Breast epithelium (tissue), 4 donors: ENCODE measurements at places on chromosomes 7 and 10. TPM values are rescaled to one million over a fixed set of nuclear protein-coding genes. Genes with fewer than 3 reads are reported as not detected.
A peak's percentile ranks its signal among the peaks of the same experiment; 100 is the strongest.

GRCh38 chr7:92872701-92873100 lies 36.3 kb upstream of the CDK6 start:
- no peak for DNase-seq

DNA sequence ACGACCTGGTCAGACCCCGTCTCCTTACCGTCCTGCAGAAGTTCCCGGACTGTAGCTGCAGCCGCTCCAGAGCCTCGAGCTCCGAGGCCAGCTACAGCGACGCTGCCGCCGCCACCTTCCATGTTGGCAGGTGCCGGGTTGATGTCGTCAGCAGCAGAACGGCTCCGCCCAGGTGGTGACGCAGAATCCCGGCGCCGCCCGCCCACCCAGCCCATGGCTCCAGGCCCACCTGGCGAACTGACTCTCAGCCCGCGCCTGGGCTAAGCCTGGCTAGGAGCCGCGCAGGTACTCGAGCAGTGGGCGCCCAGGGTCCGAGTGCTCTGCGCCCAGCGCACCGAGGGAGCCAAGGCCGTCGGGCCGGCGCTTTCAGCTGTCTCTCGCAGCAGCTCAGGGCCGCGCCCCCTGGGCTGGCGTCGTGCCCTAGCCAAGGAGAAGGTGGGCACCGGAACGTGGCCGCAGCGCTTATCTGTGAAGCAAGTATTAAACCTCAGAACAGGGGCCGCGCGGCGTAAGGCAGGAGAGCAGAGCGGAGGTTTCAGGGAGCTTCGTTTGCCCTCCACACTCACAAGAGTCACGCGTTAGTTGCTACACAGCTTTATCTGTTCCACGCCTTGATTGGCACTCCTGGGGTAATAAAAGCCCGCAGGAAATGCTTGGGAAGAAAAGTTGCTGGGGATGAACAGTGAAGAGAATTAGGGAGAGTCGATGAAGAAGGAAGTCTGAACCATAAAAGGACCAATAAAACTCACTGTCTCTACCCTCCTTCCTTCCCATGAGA lies at the start of the genes COG5 and DUS4L:
Gene COG5, minus strand, starts transcription at position 146 of the 778 bp plus-strand sequence. Its CDS starts 24 bp downstream, at position 122.
Gene DUS4L, plus strand, starts transcription at position 197 of the 778 bp plus-strand sequence. CDS start 3,100 bp downstream, outside the sequence.
- DNase-seq: peak; percentile 83

DNA sequence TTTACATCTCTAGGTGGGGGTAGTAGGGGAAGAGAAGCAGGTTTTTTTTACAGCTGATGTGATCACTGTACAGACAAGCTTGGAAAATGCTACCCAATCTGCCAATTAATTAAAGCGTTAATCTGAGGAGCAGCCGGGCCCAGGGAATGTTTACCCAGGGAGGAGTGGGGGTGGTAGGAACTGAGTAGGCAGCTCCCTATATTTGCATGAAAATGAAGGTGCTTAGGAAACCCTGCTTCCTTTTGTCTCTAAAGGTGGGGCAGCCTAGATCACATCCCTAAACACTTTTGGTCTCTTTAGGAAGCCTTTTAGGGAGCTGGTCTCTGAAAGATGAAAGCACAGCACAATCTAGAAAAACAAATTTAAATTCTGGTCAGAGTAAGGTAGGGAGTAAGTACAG lies 53.0 kb upstream of the NFKB2 start:
- no peak for DNase-seq

DNA sequence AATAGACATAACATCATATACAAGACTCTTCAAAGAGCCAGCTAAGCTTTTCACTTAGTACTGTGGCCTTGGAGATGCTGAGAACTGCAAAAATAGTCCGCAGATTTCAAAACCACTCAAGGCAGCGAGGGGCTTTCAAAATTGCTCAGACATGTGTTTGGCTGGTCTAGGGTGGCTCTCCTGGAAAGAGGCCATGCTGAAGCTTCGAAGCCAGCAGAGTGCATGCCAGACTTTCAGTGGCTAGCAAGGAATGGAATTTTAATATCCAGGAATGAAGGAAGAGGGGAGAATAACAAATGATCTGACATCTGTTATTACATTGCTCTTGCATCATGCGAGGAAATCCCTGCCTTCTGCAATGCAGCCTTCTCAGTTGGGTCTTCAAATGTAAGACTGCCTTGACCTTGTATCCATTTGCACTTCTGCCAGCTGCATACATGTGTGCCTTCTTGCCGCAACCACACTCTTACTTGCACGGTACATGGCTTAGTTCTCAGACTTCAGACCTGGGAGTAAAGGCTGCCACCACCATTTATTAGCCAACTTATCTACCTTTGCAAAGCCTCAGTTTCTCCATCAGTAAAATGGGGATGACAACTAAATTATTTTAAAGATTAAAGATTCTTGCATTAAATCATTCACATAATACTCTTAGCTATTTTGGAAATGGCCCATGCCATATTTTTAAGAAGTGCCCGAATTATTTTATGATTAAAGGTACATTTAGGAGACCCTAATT lies 55.9 kb downstream of the ITIH5 start:
- no peak for DNase-seq

Gene GFRA1
- 98.5 TPM for total RNA-seq

Gene POLL
- 31.6 TPM for total RNA-seq

DNA sequence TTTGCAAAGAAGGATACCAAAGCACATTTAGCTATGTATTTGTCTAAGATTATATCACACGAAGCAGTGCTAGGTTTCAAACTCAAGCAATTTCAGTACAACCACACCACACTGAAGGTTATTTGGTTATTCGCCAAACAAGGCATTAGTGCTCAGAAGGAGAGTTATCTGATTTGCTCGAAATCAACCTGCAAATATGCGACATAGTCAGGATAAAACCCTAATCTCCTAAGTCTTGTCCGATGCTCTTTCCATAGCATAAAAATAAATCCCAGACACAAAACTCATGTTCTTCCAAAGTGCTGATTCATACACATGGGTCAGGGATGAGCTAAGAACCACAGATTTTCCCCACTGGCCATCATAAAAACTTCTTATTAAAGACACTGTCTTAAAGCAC lies 1288.0 kb upstream of the SORCS1 start:
- no peak for DNase-seq

- DNase-seq: peak; percentile 67
These were observed 11.9 kb downstream of the SSC4D start for GRCh38 chr7:76397409-76398183.

DNA sequence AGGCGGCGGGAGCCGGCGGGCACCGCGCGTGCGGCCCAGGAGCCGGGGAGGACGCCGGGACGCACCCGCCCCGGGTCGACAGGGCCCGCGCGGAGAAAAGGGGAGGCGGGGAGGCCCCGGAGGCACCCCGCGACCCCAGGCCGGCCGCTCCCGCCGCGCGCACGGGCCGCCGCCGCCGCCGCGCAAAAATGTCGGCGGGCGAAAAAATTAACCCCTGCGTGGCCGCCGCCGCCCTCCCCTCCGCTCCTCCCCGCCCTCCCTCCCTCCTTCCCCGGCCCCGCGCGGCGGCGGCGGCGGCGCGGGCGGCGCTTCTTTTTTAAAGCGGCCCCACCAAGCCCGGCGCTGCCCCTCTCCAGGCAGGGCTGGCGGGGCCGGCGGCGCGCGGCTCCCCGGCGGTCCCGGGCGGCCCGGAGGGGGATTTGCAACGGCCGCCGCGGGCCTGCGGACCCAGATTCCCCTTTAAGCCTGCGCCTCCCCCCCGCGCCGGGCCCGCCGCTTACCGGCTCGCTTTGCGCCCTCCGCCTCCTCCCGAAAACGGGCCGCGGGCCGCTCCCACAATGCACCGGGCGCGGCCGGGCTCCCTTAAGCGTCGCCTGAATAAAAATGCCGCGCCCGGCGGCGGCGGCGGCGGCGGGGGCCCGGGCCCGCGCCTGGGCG lies 465 bp downstream of the SEPHS1 start:
- peak; percentile 74 for DNase-seq

Gene CTNNA3
- total RNA-seq: 0.33 TPM

- no peak for DNase-seq
These were observed 2.8 kb upstream of the CELF2 start for GRCh38 chr10:11014671-11015445.

- no peak for DNase-seq
These were observed 18.6 kb upstream of the TRPV6 start for GRCh38 chr7:142904128-142904527.

DNA sequence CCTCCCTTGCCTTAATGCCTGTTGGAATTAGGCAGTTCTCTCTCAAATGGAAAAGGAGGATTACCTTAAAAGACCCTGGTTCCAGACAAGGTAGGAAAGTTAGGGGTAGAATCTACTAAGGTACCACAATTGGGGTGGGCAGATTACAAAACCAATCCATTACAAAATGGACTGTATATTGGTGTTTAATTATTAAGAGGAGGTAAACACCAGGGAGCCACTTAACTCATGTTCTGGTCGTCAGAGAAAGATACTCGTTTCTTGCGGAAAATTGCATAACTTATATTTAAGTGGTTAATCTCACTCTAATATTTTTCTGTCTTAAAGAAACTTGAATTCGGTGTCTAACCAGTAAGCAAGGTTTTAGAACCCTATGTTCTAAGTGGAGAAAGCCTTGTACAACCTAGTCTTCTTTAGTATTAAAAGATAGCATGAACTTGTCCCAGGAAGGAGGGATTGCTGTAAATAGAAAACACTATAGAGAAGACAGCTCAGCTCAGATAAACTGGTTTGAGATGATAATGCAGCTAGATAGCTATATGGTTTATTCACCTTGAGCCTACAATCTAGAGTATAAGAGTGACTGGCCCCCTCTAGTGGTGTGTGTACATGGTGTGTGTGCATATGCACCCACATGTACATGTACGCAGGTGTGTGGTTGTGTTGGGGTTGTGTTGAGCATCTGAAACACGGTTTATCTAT lies 58.0 kb upstream of the STRIP2 start:
- DNase-seq: no peak

DNA sequence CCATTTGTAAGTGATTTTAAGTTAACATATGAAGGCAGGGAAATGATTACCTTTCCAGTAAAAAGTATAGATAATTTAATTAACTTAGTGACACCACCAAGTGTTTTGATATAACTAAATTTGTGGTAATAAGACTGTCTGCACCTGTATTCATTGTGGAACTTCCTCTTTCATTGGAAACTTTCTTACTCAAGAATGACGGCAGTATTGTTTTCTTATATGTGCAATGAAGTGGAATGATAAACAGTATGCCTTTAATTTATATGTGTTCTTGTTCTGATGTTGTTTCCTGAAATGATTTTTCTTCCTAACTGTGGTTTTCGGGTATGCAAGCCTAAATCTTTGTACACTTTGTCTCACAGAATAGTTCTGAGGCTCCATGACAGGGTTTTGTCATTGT lies 46.4 kb downstream of the CASD1 start:
- no peak for DNase-seq

DNA sequence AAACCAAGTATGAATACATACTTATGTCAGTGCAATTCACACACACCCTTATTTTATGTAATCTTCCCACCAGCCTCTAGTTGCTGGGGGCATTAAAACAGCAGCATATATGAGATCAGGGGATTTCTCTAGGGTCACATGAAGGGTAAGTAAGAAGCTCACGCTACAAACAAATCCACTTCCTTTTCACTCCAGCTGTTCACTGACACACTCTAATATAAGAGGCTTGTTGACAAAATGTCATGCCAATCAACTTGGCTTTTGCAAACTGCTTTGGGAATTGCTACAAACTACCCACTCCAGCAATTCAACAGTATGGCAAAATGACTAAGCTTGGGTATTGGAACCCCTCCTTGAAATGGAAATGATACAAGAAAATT lies 10.3 kb downstream of the FAM3C start:
- no peak for DNase-seq

- no peak for DNase-seq
These were observed 87.9 kb downstream of the WIPF3 start for GRCh38 chr7:29894256-29894655.

GRCh38 chr10:101776161-101776817 lies 375 bp upstream of the FGF8 start:
- no peak for DNase-seq

GRCh38 chr7:141754939-141755338 lies 9.0 kb upstream of the TAS2R3 start:
- DNase-seq: no peak

Gene SFTPA2
- total RNA-seq: 0.98 TPM

Gene PCLO
- 5.9 TPM for total RNA-seq

GRCh38 chr10:4742217-4742616 lies 83.8 kb upstream of the AKR1E2 start:
- DNase-seq: no peak

Gene SH2D4B
- total RNA-seq: not detected

Gene RAMP3
- total RNA-seq: 11.7 TPM

Gene DMBT1
- total RNA-seq: 2.3 TPM

DNA sequence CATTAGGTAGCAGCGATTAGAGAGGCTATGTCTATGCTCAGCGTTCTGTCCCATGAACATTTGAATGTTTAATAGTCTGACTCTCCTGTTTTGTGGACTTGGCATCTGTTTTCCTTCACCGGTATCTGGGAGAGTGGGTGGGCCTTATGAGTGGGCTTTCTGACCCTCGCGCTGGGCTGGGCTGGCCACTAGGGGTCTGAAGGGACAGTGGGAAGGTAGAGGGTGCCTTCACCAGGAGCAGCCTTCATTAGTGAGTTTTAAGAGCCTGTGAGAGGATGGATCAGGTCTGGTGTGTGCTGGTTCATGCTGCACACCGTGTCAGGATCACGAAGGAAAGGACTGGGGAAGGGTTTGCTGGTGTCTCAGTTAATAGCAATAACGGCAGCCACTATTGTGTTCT lies 33.4 kb downstream of the DCLRE1A start:
- DNase-seq: no peak

- no peak for DNase-seq
These were observed 12.5 kb downstream of the NOBOX start for GRCh38 chr7:144391014-144391413.

Gene C10orf95
- total RNA-seq: not detected

DNA sequence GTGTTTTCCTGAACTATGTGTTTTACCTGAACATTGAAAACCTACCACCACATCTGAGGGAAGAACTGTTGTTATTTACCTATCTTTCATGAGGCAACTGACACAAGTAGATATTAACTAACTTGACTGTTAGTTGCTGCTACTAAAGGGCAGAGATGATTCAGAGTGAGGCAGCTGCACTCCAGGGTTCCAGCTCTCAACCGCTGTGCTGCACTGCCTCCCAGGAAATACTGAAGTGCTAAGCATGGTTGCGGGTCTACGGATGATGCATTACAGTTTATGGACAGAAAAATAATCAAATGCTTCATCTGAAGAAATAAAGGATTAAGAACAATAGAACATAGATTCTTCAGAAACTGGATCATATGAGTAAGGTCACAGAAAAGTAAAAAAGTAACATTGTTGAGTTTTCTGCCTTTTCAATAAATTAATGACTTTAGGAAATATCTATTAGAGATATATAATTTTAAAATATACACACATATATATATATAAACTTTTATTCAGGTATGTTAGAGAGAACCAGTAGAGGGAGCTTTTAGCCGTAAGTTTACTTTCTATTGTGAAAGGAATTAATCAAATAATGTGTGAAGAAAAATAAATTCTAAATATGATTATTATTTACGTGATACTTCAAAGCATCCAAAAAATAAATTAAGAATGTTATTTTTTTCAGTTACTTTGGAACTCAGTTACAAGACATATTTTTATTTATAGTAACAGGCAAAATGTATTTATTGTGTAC lies 620.0 kb downstream of the CNTNAP2 start:
- DNase-seq: no peak

- DNase-seq: no peak
These were observed 18.2 kb downstream of the HNRNPF start for GRCh38 chr10:43390759-43391158.

GRCh38 chr7:44235582-44236332 lies 35.0 kb downstream of the YKT6 start:
- DNase-seq: no peak

GRCh38 chr7:46600340-46600739 lies 679.3 kb upstream of the IGFBP3 start:
- no peak for DNase-seq
